ENCODE measurements at places on chromosomes 12 and 14. TPM values are rescaled to one million over a fixed set of nuclear protein-coding genes. Genes with fewer than 3 reads are reported as not detected.

- no peaks in the 10 kb centered on the region for H3K4me1 ChIP-seq
- no peak overlapping the region for H3K27ac ChIP-seq
- H3K36me3 ChIP-seq, result no peaks in the 10 kb centered on the region
Observed at GRCh38 chr12:77841521-77841920, 10.8 kb downstream of the NAV3 start.

GRCh38 chr12:63387771-63388170, 236.8 kb upstream of the AVPR1A start:
- no peaks in the 10 kb centered on the region for H3K4me1 ChIP-seq
- H3K4me3 ChIP-seq, result no peak overlapping the region

GRCh38 chr12:12654691-12655460, 41.1 kb downstream of the GPR19 start:
- H3K4me1 ChIP-seq, result no peaks in the 10 kb centered on the region
- no peak for DNase-seq
- no peaks in the 10 kb centered on the region for H3K27me3 ChIP-seq
- no peak overlapping the region for H3K4me3 ChIP-seq
- H3K36me3 ChIP-seq, result no peaks in the 10 kb centered on the region

Gene RERGL
- not detected for polyA plus RNA-seq

DNA sequence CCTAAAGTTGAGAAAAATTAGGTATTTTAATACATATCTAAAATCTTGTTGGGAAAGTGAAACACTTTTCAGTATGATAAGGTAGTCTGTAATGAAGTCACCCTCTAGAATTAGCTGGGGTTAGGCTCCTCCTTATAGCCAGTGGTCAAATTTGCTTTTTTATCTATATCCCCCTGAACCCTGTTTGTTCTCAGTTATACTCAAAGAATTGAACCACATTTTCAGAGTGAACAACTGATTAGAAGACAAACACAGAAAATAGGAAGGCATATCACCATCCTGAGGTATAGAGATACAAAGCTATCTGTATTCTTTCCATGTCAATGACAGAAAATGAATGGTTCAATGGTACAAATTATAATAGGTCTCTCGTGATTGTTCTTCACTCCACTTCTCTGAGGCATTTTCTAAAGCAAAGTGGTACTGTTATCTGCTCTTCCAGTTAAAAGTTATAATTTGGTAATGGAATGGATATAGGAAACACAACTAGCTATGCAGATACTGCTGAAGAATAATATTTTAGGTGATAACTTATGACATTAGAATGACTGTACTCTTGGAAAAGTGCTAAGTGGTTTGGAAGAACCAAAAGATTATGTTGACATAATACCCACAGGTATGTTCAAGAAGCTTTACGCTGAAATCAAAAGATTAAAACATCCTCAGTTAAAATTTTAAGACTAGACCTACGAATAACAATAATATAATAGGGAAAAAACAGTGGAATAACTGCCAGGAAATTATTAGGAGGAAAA, 27.6 kb downstream of the WASHC3 start:
- H3K4me1 ChIP-seq, result no peaks in the 10 kb centered on the region
- no peak overlapping the region for H3K4me3 ChIP-seq
- no peak for DNase-seq
- peaks cover 65% of the 10 kb centered on the region for H3K36me3 ChIP-seq

Gene STK38L
- 20.1 TPM for polyA plus RNA-seq

Gene NOP9
- polyA plus RNA-seq, result 7.8 TPM

- no peaks in the 10 kb centered on the region for H3K27me3 ChIP-seq
- H3K4me3 ChIP-seq, result no peak overlapping the region
- no peaks in the 10 kb centered on the region for H3K4me1 ChIP-seq
- H3K27ac ChIP-seq, result no peak overlapping the region
Observed at GRCh38 chr14:101395779-101396178, 165.5 kb upstream of the DIO3 start.

Gene HHIPL1
- not detected for polyA plus RNA-seq

DNA sequence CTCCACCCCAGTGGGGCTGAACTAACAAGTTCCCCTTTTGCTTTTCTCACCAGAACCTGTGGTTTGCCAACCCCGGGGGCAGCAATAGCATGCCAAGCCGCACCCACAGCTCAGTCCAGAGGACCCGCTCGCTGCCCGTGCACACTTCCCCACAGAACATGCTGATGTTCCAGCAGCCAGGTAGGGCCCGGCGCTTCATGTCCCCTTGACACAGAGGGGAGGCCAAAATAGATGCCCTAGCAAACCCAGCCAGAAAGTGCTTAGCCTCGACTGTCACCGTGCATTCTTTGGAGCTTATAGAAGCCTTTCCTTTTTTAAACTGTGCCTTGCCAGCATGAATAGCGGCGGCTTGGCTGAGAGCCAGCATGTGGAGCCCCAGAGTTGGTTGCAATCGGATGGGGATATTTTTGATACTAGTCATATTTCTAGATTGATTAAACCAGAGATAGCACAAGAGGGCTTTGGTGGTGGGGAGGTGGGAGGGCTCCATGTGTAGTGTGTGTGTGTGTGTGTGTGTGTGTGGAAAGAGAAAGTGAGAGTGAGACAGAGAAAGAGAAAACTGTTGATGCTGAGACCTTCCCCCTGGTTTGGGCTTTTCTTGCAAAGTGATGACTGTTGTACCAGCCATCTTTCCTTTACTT, 126.1 kb downstream of the GCH1 start:
- H3K36me3 ChIP-seq, result no peaks in the 10 kb centered on the region
- H3K27me3 ChIP-seq, result no peaks in the 10 kb centered on the region
- DNase-seq, result peak; percentile 69
- no peak overlapping the region for H3K4me3 ChIP-seq
- no peaks in the 10 kb centered on the region for H3K4me1 ChIP-seq

GRCh38 chr12:623865-624372, 39.3 kb downstream of the NINJ2 start:
- H3K27me3 ChIP-seq, result no peaks in the 10 kb centered on the region
- H3K36me3 ChIP-seq, result no peaks in the 10 kb centered on the region
- H3K27ac ChIP-seq, result no peak overlapping the region
- no peak overlapping the region for H3K4me3 ChIP-seq
- H3K4me1 ChIP-seq, result no peaks in the 10 kb centered on the region

DNA sequence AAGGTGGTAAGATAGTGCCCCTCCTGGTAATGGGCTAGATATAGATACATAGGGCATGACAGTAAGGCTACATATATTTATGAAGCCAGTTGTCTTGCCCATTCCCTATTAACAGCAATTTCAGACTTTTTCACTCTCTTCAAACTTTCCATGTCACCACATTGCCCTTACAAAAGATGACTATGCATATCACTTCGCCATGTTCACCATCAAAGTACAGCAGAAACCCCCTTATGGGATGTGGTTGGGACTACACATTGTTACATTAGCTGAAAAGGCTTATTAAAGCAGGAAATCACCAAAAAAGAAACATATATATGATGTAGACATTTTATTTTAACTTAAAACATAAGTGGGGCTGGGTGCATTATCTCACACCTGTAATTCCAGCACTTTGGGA, 9.8 kb upstream of the SMCO2 start:
- no peak for DNase-seq
- no peaks in the 10 kb centered on the region for H3K4me1 ChIP-seq
- H3K4me3 ChIP-seq, result no peak overlapping the region
- no peaks in the 10 kb centered on the region for H3K36me3 ChIP-seq

Gene ING4
- 42.5 TPM for polyA plus RNA-seq

- no peak overlapping the region for H3K4me3 ChIP-seq
- DNase-seq, result no peak
- H3K27me3 ChIP-seq, result no peaks in the 10 kb centered on the region
- H3K4me1 ChIP-seq, result no peaks in the 10 kb centered on the region
Observed at GRCh38 chr12:12476857-12477531, 85.7 kb downstream of the DUSP16 start.

Gene RNASE7
- polyA plus RNA-seq, result not detected

GRCh38 chr12:29245246-29245645, 96.2 kb downstream of the FAR2 start:
- no peak overlapping the region for H3K27ac ChIP-seq
- H3K4me3 ChIP-seq, result no peak overlapping the region
- no peaks in the 10 kb centered on the region for H3K36me3 ChIP-seq
- H3K4me1 ChIP-seq, result peaks cover 15% of the 10 kb centered on the region
- DNase-seq, result no peak

- no peak overlapping the region for H3K4me3 ChIP-seq
- no peak for DNase-seq
- H3K27me3 ChIP-seq, result no peaks in the 10 kb centered on the region
- H3K27ac ChIP-seq, result no peak overlapping the region
- no peaks in the 10 kb centered on the region for H3K4me1 ChIP-seq
- no peaks in the 10 kb centered on the region for H3K36me3 ChIP-seq
Observed at GRCh38 chr14:23097786-23098185, 2.5 kb downstream of the C14orf119 start.
